ENCODE measurements at places on chromosomes 12 and 14.

DNA sequence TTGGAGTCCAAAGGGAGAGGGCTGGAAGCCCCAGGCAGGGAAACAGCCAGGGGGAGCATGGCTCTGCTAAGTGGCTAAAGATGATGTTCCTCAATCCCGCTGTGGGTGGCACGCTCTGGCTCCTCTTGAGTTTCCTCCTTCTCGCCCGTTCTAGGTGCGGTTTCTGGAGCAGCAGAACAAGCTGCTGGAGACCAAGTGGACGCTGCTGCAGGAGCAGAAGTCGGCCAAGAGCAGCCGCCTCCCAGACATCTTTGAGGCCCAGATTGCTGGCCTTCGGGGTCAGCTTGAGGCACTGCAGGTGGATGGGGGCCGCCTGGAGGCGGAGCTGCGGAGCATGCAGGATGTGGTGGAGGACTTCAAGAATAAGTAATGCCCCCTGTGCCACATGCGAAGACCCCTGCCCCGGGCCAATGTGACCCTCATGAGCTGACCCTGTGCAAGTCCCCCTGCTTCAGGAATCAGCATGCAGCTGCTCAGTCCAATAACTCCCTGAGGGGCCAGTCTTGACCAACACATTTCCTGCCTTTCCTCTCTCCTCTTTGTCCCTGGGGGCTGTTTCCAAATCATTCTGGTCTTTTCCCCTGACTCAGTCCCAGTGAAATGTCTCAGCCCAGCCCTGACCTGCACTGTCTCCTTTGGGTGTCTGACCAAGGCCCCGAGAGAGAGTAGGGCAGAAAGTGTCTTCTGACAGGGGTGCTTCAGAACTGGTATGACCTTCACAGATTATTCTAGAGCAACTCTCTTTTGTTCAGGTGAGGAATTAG is 2.1 kb downstream of the KRT7 start:
- no peak for DNase-seq

DNA sequence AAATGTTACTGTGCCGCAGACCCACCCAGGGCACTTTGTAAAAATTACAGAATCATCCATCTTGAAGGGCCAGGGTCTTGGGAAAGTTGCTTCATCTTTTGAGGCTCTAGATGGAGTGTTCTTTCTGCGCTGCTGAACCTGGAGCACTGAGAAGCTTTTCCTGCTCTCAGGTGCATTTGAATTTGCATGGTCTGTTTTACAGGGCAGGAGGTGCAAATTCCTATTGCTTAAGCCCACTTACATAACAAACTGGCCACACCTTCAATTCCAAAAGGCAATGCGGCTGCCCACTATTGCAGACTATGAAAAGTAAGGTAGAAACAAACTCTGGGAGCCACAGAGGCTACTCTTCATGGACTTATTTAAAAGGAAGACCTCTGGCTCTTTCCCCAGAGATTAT is 254.8 kb downstream of the CACNA1C start:
- no peak for DNase-seq

- peak; percentile 5 for DNase-seq
Measured at GRCh38 chr12:6699989-6700645, 498 bp downstream of the PIANP start.

GRCh38 chr12:49008943-49009342 is 9.6 kb downstream of the PRKAG1 start:
- DNase-seq = no peak

- no peak for DNase-seq
Measured at GRCh38 chr14:20999591-20999990, 498 bp downstream of the SLC39A2 start.

DNA sequence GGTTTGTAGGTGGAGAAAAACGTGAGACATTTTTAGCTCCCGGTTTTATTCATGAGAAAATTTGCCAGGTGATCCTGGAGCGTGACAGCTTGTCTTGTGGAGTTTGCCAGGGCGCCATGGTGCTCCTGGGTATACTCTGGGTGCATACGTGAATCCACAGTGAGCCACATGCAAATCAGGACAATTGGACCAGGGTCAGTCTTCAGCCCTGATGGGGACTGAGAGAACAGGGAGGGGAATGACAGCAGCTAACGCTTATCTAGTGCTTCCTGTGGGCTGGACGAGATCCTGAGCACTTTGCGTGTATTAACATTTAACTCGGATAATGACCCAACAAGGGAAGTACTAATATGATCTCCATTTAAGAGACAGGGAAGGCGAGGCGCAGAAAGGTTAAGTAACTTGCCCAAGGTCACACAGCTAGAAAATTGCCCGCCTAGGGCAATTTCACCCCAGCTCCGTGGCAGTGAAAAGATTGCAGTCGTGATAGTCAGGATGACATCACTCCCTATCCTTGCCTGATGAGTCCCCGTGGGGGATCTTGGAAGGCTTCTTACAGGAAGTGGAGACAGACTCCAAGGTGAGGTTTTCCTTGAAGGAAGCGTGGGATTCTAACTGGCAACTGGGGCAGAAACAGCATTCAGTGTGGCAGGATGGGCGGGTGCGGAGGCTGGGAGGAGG is 118.4 kb upstream of the NCOR2 start:
- no peak for DNase-seq

DNA sequence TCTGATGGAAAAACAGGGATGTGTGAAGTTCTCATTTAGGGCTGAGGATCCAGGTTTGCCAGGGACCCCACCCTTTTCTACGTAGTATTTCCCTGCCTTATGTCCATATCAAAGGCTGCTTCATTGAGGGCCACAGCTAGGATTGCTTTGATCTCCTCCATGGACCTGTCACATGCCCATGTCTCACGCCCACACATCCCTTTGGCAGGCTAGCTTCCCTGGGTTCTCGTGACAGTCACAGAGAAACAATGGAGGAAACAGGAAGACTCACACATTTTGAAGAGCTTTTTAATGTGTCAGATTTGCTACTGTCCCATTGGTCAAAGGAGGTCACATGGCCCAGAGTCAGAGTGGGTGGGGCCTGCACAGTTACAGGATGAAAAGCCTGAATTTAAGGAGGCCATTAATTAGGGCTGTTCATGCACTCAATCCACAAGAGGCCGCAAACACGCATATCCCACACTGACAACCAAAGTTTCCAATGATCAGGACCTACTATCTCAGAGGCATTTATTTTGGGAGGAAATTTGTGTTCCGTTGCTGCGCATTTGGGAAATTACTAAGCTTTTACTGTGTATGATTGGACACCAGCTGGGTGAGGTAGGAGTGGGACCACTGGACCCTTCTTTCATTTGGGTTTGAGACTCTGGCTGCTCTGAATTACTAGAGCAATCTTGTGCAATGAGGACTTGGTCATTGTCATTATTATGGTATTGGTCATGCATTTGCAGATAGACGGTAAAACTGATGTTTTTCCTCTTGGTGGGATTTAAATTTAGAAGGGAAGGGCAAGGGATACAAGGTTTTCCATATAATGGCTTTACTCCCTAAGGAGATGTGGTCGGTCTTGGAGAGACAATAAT is 266.2 kb downstream of the KTN1 start:
- no peak for DNase-seq

DNA sequence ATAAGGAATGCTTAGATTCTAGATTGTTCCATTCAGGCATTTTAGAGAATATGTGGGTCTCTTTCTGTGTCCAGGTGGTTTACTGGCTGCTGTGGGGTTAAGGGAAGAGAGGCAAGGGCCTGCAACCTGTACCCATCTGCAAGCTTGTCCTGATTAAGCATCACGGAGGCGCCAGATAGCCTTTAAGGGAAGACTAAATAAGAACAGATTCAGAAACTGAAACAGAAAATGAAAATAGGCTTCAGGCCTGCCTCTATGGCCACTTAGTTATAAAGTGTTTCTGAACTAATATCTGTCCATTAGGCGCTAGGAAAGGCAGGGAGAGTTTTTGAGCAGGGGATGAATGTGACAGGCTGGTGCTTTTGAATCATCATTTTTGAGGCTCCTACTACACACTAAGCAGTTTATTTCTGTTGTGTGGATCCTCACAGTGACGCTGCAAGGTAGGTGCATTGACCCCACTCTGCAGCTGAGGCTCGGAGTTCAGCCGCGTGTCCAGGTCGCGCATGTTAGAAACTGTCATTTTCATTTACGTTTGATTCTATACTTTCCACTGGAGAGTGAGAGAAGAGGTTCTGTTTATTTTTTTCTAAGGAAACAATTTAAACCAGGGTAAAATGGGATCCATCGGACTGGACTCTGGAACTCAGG is 47.4 kb downstream of the SLC6A12 start:
- DNase-seq = no peak

DNA sequence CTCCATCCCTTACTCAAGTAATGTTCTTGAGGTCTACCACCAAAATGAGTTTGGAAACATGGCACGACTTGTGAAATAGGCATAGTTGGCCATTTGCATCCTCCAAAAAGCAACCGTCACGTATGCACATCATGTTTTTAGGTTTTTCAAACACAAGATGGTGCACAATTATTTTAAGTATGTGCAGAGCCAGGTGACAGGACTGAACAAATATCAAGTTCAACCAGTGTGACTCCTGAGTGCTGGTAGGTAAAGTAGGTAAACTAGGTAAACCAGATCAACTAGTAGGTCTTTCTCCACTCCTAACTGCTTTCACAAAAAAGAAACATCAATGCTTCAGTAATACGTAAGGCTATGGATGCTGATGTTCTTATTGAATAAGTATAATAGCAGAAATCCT is 39.1 kb downstream of the FGD6 start:
- DNase-seq = no peak

- no peak for DNase-seq
Measured at GRCh38 chr12:44627387-44628166, 248.5 kb downstream of the NELL2 start.

DNA sequence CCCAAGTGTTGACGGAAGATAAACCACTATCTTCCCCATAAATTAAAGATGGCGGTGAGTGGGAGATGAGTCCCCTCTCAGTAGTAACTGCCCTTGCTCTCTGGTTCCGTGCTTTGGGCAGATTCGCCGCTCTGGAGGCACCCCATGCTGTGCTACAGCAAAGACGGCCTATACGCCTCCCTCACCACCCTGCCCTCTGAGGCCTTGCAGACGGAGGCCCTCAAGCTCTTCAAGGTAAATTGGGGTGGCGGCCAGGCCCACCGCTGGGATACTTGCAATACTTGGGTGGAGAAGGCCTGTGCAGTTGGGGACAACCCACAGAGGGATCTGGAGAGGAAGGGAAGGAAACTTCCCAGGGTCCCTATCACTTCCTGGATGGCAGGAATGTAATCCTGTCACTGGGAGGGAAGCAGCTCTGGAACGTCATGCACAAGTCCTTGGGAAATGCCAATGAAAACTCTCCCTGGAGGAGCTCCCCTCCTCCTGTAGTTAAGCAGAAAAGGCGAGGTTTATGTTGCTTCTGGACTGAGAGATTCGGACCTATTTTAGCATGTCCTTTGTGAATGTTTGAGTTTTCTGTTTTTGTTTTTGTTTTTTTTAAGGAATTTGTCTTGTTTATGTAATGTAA is 22.8 kb downstream of the PIGH start:
- DNase-seq = no peak

- DNase-seq = no peak
Measured at GRCh38 chr12:17954788-17955187, 135.2 kb downstream of the RERGL start.

GRCh38 chr12:8553088-8553627 is 12.5 kb upstream of the CLEC4E start:
- no peak for DNase-seq

GRCh38 chr12:57830393-57830792 is 11.9 kb upstream of the AVIL start:
- no peak for DNase-seq

GRCh38 chr12:97335115-97335514 is 127.5 kb upstream of the RMST start:
- DNase-seq = no peak

GRCh38 chr12:124018539-124018938 is 45.5 kb downstream of the ZNF664 start:
- no peak for DNase-seq

DNA sequence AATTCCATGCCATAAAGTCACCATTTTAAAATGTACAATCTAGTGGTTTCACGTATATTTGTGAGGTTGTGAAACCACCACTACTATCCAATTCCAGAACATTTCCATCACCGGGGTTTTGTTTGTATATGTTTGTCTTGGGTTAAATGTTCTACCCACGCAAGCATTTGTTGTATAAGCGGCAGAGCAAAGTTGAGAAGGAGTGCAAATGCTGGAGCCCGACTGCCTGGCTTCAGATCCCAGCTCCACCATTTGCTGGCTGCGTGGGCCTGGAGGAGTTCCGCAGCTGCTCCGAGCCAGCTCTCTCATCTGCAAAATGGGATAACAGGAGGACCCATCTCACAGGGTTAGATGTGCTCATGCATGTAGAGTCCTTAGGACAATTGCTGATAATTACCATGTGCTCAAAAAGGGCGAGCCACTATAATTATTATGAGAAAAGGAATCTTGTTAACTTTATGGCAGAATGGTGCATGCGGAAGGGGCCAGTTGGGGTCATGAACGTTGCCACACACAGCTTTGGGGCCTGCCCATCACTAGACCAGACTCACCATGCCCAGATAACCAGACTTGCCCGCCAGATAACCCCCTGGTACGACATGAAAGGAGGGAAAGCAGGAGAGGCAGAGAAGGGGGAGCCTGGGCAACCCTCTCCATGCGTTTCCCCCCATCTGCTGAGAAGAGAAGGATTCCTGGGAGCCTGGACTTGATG is 6.4 kb downstream of the ACTN1 start:
- DNase-seq = no peak

DNA sequence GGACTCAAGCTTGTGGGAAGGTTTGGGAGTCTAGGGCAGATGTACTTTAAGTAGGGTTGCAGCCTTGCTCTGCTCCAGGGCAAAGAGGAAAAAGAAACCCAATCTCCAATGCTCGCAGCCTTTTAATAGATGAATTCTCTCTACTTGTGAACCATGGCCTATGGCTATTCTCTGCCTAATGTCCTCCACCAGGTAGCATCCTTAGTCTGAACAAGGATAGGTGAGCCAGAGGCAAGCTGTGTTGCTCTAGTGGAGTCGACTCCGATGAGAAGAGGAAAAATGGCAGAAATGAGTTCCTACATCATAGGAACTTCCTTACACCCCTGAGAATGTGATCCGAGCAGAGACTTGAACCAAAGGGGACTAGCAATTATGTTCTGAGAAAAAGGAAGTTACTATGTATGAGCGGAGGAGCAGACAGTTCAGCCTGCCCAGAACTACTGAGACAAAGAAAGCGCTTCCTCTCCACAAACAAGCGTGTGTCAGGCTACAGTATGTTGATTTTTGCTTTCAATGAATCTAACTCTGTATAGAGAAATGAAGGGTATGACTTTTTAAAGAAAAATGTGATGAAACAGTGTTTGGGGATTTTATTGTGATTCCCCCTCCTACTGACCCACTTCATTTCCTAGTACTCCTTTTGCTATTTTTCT is 153.6 kb upstream of the ARID2 start:
- no peak for DNase-seq

- DNase-seq = no peak
Measured at GRCh38 chr12:88931598-88931997, 351.3 kb upstream of the KITLG start.

- peak; percentile 8 for DNase-seq
Measured at GRCh38 chr14:58638231-58639197, 752 bp downstream of the DACT1 start.

GRCh38 chr14:55715889-55716288 is 135.9 kb downstream of the KTN1 start:
- no peak for DNase-seq

GRCh38 chr12:56221232-56221756 is 428 bp downstream of the RNF41 start:
- DNase-seq = no peak

Measured in activated T-cell treated with anti-CD3 and anti-CD28 coated beads for 4 hours (primary cell).